ENCODE measurements at places on chromosomes 7 and 10.

GRCh38 chr10:78505657-78506056, 472.0 kb downstream of the RPS24 start:
- no peak overlapping the region for H3K4me3 ChIP-seq
- H3K4me1 ChIP-seq = no peaks in the 10 kb centered on the region
- H3K27me3 ChIP-seq = no peaks in the 10 kb centered on the region
- DNase-seq = no peak
- no peaks in the 10 kb centered on the region for H3K36me3 ChIP-seq
- H3K27ac ChIP-seq = no peak overlapping the region

GRCh38 chr7:120991161-120991560, 2.6 kb downstream of the CPED1 start:
- H3K4me1 ChIP-seq = peaks cover 53% of the 10 kb centered on the region
- no peak for DNase-seq
- no peaks in the 10 kb centered on the region for H3K36me3 ChIP-seq
- no peaks in the 10 kb centered on the region for H3K27me3 ChIP-seq

DNA sequence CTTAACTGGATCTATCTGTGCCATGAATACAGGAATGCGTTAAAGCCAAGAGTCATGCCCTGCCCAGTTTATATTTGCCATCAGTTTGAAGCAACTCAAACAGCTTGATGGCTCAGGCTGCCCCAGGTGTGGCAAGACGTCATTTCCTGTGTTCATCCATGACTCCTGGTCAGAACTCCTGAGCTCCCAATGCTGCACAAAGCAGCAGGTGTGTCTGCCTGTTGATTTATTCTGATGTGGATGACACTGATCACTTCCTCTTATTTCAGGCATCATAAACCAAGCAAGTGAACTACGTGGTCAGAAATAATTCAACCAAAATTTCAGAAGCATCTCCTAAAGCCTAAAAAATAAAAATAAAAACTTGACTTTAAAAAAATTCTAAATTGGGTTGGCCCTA, 68.5 kb downstream of the EZH2 start:
- no peak overlapping the region for H3K4me3 ChIP-seq
- H3K4me1 ChIP-seq = no peaks in the 10 kb centered on the region
- H3K27ac ChIP-seq = no peak overlapping the region
- H3K27me3 ChIP-seq = no peaks in the 10 kb centered on the region
- H3K36me3 ChIP-seq = no peaks in the 10 kb centered on the region

DNA sequence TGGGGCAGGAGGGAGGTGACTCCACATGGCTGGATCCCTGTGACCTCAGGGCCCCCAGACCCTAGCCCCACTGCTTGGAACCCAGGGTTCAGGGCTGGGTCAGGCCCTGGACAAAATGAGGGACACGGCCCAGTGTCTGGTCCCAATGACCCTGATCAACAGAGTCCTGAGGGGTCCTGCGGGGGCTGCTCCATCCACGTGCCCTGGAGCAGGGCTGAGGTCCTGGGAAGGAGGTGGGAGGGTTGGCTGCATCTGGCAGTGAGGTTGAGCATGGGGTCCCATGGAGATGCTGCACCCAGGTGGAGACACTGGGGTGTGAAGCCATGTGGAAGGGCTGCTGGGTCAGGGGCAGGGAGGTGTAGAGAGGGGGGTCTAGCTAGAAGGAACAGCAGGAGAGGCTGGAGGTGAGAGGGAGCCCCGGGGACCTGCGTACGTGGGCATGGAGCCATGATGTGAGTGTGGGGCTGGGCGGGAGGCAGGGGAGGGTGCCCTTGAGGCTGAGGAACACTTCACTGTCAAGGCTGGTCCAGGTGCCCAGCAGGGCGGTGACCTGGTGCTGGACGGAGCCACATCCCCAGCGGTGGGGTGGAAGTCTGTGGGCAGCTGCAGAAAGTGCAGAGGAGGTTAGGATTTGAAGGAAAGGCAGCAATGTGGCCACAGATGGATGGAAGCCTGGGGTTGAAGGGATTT, 604 bp downstream of the SCART1 start:
- no peak for DNase-seq
- H3K4me1 ChIP-seq = no peaks in the 10 kb centered on the region
- H3K27me3 ChIP-seq = no peaks in the 10 kb centered on the region
- no peaks in the 10 kb centered on the region for H3K36me3 ChIP-seq

- H3K27me3 ChIP-seq = no peaks in the 10 kb centered on the region
- H3K4me1 ChIP-seq = no peaks in the 10 kb centered on the region
- H3K27ac ChIP-seq = no peak overlapping the region
- H3K36me3 ChIP-seq = no peaks in the 10 kb centered on the region
These were observed 310.2 kb upstream of the LRRN3 start for GRCh38 chr7:110780712-110781111.

GRCh38 chr7:6165075-6165474, 107.3 kb downstream of the CYTH3 start:
- no peak overlapping the region for H3K27ac ChIP-seq
- peaks cover 4% of the 10 kb centered on the region for H3K4me1 ChIP-seq
- no peak for DNase-seq
- H3K27me3 ChIP-seq = no peaks in the 10 kb centered on the region
- H3K36me3 ChIP-seq = peaks cover 61% of the 10 kb centered on the region

DNA sequence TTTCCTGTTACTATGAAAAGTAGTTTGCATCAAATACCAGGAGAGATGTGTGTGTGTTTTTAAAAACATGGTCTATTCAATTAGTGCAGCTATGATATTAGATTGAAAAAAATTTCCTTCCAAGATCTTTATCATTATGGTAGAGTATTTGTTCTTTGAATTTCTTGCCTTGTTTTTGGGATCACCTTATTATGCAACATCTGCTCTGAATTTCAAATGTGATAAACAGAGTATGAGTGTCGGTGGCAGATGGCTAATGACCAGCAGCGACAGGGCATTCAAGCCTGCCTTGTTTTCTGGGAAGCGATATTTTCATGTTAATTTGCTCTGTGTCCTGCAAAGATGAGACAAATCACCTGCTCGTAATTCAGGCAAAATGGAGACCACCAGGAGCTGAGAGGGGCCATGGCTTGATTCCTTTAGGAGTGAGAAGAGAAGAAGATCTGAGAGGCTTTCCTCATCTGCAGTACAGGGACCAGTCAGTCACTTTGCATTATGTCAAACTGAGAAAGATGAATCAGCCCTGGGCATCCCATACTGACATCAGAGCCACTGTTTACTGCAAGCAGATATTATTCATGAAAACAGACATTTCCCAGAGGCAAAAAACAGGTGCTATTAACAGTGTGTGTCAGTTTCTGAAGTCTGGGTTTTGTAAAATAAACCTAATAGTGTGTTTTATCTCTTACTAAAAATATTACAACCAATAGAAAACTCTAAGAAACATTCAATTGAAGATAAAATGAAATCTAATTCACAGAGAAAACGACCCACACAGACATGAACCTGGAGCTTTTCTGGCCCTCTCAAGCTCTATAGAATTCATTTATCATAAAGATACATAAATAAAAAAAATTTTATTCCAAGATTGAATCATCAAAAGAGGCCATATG, 67.6 kb downstream of the CDK6 start:
- H3K4me1 ChIP-seq = peaks cover 13% of the 10 kb centered on the region
- no peaks in the 10 kb centered on the region for H3K36me3 ChIP-seq
- H3K27ac ChIP-seq = no peak overlapping the region

DNA sequence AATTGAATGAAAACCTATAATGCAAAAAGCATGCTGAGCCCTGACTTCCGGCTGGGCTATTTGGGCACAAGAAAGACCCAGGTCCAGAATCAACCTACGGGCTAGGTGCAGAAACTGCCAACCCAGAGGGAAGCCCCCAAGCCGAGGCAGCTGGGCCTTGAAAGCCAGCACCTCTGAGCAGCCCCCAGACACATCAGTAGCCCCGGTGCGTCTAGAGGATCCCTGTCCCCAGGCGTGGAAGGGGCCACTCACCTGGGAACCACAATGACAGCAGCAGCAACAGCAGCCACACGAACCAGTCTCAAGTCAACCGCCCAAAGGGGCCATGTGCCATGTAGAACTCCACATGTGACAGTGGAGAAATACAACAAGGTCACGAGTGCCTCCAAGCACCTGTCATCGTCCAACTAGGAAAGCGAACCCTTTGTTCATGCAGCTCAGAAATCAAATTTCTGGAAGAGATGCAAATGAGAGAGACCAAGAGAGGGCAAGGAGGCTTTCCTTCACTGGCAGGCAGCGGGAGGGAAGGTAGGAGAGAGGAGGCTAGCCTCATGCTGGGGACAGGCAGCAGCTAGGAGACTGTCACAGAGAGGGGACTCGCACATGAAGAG, 57.5 kb upstream of the CHST15 start:
- peaks cover 51% of the 10 kb centered on the region for H3K4me1 ChIP-seq
- no peaks in the 10 kb centered on the region for H3K36me3 ChIP-seq
- H3K27ac ChIP-seq = no peak overlapping the region

DNA sequence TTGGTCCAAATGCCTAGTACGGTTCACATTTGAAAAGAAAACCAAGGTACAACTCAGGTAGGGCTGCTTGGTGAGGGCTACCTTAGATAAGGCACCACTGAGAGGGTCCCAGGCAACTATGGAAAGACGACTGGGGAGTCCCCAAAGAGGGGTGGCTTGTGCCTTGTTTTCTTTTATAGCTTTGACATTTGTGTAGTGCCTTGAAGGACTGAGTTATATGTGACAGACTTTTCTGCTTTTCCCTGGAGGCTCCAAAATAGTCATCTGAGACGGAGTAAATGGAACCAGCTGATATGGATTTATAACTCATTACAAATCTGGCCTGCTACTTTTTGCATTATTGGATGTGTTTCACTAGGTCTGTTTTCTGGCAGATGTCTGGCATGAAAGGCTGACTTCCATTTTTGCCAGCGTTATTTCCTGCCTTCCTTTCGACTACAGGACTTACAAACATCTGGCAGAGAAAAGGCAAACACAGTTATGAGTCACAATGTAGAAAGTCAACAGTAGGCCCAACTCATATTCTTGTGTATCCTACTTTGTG, 88.2 kb upstream of the IMMP2L start:
- peak; percentile 35 for DNase-seq
- H3K4me1 ChIP-seq = no peaks in the 10 kb centered on the region
- no peak overlapping the region for H3K27ac ChIP-seq
- H3K27me3 ChIP-seq = no peaks in the 10 kb centered on the region
- H3K4me3 ChIP-seq = no peak overlapping the region

GRCh38 chr10:56551037-56551436, 190.0 kb upstream of the ZWINT start:
- H3K4me1 ChIP-seq = no peaks in the 10 kb centered on the region
- H3K4me3 ChIP-seq = no peak overlapping the region
- H3K36me3 ChIP-seq = no peaks in the 10 kb centered on the region
- no peak for DNase-seq

DNA sequence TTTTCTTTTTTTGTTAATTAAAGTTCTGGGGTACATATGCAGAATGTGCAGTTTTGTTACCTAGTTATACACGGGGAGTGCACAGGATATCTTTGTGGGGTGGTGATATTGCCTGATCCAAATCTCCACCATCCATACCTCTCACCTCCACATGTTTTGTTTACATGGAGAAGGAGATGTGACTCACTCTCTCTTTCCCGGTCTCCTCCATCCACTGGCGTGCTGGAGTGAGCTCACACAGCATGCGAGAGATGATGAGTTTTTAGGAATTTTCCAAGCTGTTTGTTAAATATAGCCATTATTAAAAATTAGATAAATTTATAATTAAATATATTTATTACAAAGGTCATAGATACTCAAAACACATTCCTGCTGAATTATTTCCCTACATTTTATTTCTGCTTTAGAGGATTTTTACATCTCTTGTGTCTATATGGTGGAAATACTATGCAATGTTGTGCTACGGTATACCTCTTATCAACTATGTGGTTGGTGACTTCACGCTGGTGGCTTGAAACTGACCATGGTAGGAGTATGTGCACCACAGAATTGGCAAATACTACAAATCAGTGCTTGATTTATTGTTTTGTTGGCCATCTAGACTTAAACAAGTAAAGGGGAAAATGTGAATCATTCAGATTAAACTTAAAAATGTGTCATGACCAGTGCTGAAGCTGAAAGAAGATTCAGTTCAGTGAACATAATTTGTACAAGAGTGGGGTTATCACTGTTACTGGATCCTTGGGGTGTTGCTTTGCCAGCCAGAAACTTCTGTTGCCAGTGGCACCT, 107.9 kb upstream of the FAM180A start:
- H3K4me1 ChIP-seq = no peaks in the 10 kb centered on the region
- H3K36me3 ChIP-seq = no peaks in the 10 kb centered on the region
- DNase-seq = no peak
- no peaks in the 10 kb centered on the region for H3K27me3 ChIP-seq

GRCh38 chr10:104253606-104254410, 884 bp upstream of the GSTO1 start:
- peak overlapping the region; percentile 95 for H3K4me3 ChIP-seq
- peak overlapping the region; percentile 97 for H3K27ac ChIP-seq
- DNase-seq = no peak
- H3K4me1 ChIP-seq = peaks cover 42% of the 10 kb centered on the region
- H3K27me3 ChIP-seq = no peaks in the 10 kb centered on the region
- no peaks in the 10 kb centered on the region for H3K36me3 ChIP-seq

DNA sequence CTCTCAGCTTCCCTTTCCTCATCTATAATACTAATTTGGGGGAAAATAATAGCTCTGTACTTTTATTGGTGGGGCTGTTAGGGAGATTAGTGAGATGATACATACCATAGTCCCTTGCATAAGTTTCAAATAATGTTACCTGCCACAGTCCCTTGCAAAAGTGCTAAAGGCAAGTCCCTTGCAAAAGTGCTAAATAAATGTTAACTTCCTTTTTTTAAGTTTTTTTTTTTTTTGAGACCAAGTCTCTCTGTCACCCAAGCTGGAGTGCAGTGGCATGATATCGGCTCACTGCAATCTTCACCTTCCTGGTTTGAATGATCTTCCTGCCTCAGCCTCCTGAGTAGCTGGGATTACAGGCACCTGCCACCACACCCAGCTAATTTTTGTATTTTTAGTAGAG, 43.4 kb upstream of the SRGN start:
- DNase-seq = no peak
- H3K4me1 ChIP-seq = peaks cover 63% of the 10 kb centered on the region
- H3K27me3 ChIP-seq = no peaks in the 10 kb centered on the region
- H3K27ac ChIP-seq = peak overlapping the region; percentile 94

GRCh38 chr7:155426543-155427410, 31.2 kb upstream of the EN2 start:
- no peaks in the 10 kb centered on the region for H3K27me3 ChIP-seq
- no peak overlapping the region for H3K27ac ChIP-seq
- H3K36me3 ChIP-seq = no peaks in the 10 kb centered on the region
- DNase-seq = peak; percentile 64
- no peaks in the 10 kb centered on the region for H3K4me1 ChIP-seq

DNA sequence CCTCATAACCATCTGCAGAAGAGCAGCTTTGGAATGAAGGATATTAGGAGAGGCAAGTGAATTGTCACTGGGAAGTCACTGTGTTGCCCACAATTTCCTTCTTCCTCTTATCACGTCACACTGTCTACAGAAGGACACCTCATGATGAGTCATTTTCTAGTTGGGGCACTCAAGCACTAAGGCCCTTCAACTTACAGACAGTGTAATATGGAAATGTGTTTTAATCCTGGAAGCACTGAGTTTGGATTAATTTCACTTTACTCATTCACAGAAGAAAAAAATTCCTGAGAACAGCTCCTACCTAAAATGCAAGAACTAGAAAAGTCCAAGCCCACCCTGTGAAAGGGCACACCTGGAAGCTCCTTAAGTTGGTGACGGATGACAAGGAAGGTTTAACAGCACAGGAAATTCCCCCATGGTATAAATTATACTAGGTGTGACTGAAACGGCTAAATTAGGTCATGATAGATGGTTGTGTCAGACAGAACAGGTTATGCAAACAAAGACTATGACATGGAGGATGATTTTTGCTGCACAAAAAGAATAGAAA, 56.6 kb downstream of the PARD3 start:
- H3K4me3 ChIP-seq = no peak overlapping the region
- H3K27me3 ChIP-seq = no peaks in the 10 kb centered on the region

Measured in left lung (tissue), 14 donors.